ENCODE measurements at places on chromosomes 5 and 9.

DNA sequence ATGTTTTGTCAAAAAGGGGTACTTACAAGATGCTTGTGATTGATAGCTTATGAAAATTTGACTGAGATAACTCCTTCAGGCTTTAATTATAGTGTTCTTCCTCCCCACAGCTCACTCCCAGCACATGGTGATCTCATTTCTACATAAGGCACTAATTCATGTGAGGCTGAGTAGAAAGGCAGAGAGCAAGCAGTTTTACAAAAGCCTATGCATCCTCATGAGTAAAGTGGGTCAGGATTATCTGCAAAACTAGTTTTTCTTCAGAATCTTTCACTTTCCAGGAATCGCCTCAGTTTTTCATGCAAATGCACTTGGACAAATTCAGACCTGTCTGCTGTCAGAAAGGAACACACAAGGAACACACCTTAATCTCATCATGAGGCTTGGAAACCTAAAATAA, 92.1 kb upstream of the FBN2 start:
- DNase-seq, result no peak

DNA sequence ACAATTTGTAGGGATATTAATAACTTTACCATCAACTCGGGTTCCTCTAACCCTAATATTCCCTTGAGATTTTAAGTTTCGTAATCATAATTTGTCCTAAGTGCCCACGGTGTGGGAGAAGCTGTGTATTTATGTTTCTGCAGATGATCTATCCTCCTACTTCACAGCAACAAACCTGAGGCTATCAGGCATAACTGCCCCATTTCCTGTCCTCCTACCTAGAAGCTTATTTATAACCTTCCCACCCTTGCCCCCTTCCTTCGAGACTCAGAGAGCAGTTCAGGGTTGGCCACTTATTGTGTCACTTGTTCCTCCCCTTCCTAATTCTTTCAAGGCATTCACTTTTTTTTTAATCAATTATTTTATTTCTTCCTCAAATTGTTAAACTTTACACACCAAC, 29.6 kb upstream of the LCP2 start:
- DNase-seq, result no peak

DNA sequence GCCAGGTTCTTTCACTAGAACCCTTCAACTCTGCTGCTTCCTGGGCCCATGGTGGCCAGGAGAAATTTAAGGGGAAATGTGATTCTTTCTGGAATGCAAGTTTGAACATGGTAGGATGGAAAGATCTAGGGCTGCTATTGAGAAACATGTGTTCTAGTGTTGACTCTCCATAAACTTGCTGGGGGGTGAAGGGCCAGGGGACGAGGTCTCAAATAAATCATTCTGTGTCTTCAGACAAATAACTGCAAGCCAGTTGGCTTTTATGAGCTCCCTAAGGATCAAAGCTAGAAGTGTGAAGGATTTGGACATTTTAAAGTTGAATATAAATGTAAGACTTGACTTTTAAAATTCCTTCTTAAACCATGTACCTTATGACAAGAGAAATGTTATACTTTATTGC, 78.5 kb downstream of the ZNF366 start:
- DNase-seq, result no peak

DNA sequence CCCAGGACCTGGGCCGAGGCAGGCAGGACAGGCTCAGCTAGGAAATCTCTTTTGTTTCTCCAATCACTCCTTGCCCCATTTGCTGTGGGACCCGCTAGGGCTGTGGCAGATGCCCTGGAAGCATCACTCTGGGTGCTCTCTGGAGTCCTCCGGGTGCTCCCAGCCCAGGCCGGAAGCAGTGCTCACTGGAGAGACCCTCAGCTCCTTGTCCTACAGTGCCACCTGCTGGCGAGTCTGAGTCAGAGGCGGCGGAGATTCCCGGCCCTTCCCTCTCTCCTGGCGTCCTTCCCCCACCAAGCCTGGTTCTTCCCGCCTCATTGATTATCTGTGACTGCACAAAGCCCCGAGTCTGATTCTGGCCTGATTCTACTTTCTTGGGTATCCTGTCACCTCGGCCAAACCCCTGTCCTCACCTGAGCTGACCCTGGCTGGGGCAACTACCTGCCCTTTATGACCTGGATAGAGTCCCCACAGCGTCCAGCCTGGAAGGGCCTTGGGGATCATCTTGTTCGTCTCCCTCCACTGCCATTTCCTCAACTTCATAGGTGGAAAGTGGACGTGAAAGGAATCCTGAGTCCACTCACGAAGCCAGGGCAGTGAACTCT, 7.3 kb upstream of the BARHL1 start:
- peak; percentile 66 for DNase-seq

DNA sequence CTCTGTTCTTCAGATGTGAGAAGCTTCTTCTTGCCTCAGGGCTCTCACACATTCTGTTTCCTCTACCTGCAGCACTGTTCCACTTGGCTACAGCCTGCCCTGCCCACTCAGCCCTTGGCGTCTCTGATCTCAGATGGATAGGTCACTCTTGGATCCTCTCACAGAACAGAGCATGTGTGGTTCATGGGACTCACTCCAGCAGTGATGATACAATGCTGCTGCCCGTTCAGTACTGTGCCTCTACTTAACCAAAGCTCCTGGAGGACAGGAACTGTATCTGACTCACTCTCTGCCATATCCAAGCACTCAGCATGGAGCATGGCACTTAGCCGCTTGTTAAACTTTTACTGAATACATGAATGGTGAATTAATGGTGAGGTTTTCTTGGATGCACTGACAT, 3.4 kb upstream of the SPINK4 start:
- no peak for DNase-seq

DNA sequence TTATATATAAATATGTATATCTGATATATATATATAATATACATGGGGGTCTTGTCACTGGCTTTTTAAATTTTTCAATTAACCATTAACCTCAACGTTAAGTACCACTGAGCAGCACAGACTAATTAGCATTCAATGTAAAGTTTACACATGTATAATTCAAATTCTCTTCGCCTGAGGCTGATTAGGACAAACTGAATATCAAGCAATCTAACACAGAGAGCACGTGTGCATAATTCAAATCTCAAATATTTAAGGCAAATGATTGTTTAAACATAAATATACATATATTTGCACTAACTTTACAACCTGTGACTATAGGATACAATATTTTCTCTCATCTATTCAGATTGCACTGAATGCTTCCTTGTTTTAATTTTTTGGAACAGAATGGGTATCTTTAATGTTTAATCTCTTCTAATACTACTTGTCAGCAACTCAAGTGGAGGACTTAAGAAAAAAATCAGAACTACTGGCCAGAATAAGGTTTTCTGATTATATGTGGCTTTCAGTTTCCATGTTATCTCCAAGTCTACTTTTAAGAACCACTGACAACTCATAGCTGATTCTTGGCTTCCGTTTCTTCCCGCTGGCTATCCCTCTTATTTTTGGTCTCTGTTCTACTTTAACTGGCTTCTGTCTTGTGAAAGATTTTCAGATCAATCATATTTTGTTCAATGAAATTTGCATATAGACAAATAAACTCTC, 204.8 kb downstream of the MLLT3 start:
- no peak for DNase-seq

DNA sequence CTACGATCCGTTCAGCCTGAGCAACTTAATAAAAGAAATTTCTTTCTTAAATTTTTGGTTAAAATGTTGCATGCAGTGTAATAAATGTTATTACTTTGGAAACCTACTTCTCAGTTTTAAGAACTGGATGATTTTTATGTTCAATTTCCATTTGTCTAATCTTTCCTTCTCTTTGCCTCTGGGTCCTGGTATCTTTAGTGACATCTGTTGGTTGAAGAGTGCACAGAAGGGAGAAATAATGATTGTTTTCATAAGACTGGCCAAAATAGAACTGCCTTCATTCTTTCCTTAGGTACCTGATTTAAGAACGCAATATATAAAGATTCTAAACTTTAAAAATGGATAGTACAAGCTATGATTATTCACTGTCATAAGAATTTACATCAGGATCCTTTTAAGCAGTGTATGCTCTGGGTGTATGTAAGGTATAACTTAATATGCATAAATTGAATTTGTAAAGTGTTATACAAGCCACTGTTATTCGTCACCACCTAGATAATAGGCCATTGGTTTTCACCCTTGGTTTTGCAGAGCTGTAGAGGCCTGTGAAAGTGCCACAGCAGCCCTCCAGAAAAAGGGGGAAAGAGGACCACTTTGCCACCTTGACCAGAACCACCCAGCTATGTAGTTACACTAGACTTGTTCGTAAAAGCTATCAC, 82.8 kb upstream of the TLX3 start:
- no peak for DNase-seq

DNA sequence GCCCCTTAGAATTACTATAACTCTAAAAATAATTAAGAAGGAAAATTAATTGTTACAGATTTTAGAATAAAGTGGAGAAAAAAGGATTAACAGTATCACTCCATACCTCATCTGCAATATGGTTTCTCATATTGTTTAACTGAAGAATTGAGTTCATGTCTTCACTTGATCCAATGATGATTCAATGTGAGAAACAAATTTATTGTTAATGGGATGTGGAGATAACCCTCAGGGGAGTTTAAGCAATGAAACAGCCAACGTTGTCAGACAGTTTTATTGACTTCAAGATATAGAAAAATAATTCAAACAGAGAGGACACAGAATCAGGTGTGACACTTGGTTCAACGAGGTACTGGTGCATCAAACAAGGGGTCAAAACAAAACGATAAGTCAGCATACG, 665.2 kb upstream of the ACO1 start:
- no peak for DNase-seq

DNA sequence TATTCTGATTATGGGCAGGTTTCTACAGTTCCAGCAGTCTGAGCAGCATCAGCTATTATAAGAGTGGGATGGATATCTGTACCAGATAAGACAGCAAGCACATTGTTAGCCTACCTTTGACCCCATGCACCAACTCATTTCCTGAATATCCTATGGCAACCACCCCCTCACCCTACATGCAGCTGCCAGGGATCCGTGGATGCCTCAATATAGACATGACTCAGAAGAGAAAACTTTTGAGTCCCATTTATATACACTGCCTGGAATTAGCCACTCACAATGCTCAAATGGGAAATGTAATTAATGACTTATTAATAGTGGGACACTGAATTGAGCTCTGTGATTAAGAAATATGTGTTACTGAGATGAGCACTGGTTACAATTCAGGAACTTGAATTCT, 124.4 kb downstream of the SSBP2 start:
- DNase-seq, result peak; percentile 96

DNA sequence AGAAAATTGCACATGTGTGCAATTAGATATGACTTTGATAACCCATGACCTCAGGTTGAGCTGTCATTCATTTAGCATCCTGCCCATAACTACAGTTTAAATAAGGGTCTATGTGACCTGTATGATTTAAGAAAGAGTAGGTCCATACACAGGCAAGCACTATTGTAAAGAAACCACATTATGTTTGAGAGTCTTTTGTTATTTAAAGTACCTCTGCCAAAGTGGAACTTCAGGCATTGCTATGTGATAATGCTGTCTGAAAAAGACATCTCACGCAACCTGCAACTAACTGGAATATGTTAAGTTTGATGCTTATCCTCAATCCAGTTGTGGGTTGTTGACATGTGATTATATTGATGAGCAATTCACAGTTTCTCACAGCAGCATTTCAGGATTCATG, 317.0 kb downstream of the TMEM161B start:
- no peak for DNase-seq

DNA sequence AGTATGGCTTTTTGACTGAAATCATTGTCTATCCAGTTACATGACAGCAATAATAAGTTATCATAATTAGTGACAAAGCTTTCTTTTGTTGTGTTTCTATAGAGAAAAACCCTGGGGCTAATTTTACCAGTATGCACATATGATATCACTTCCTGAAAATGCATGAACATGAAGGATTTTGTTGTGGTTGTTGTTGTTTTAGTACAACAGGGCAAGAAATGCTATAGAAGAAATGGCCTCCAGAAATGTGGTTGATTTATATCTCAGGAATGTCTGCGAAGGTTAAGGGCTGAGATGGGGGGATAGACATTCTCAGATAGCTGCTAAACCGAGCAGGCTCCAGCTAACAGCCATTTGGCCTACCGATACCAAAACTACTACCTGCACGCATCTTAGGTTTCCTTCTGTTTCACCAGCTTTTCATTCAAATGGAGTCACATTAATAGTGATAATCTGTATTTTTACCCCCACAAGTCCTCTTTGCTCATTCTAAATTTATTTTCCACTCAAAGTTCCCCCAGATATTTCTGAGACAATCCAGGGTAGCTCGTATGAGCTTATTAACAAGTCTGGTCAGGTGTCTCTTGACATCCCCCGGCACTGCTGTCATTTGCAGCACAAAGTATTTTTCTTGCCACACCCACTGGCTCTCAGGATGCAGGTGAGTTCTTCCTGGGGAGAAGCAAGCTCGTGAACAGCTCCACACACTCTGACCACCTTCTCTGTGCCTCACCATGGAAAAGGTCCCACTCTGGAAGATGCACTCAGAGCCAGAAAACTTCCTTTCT, 232.4 kb upstream of the GAS1 start:
- DNase-seq, result peak; percentile 20

DNA sequence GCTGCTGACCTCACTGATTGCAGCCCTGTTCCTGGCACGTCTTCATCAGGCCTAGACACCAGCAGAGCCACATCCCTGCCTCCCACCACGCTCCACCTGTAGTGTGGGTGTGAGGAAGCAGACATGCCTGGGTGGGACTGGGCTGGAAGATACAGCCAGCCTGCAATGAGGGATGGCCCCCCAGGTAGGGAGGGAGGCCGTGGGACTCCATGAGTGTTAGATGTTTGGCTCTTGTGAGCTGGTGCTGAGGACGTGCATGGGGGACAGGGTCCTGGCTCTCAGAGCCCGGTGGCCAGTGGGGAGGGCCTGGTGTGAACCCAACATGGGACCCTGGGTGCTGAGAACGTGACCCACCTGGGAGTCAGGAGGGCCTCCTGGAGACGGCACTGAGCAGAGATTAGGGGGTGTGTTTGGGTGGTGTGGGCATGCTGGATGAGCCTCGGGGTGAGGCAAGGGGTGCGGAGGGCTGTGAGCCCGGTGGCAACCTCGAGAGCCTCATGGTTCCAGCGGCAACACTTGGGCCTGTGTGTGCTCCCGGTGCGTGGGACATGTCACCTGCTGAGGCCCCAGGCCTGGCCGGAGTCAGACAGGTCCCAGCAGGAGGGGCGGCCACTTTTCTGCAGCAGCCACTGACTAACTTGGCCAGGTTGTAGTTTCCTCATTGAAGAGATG, 87.6 kb downstream of the PHF2 start:
- no peak for DNase-seq

DNA sequence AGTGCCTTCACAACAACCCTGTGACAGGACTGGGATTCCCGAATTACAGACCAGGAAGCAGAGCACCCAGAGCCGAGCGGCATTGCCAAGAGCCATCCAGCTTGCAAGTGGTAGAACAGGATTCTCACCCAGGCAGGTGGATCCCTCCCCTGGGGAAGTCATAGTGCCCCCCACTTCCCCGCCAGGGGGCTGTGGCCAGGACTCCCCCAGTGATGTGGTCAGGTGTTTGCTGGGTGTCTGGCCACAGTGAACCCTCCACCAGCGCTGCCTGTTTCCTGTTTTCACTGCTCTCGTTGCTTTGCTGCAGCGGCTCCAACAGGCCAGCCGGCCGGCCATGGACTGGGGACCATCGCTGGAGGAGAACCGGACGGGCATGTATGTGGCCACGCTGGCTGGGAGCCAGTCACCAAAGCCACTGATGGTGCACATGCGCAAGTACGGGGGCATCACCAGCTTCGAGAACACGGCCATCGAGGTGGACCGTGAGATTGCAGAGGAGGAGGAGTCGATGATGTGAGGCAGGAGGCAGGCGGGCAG, 19.3 kb downstream of the SLC6A7 start:
- DNase-seq, result no peak

GRCh38 chr9:125240649-125240999, 519 bp downstream of the HSPA5 start:
- no peak for DNase-seq
